ENCODE measurements at places on chromosomes 1 and 21. TPM values are rescaled to one million over a fixed set of nuclear protein-coding genes. Genes with fewer than 3 reads are reported as not detected.

- DNase-seq: no peak
These were observed 6.5 kb upstream of the DNM3 start for GRCh38 chr1:171834821-171835220.

GRCh38 chr1:113756461-113756860 lies 2.8 kb downstream of the PHTF1 start:
- no peak for DNase-seq

The ZBTB8B gene
- not detected for total RNA-seq

GRCh38 chr1:180247061-180247460 lies 17.0 kb downstream of the LHX4 start:
- no peak for DNase-seq

DNA sequence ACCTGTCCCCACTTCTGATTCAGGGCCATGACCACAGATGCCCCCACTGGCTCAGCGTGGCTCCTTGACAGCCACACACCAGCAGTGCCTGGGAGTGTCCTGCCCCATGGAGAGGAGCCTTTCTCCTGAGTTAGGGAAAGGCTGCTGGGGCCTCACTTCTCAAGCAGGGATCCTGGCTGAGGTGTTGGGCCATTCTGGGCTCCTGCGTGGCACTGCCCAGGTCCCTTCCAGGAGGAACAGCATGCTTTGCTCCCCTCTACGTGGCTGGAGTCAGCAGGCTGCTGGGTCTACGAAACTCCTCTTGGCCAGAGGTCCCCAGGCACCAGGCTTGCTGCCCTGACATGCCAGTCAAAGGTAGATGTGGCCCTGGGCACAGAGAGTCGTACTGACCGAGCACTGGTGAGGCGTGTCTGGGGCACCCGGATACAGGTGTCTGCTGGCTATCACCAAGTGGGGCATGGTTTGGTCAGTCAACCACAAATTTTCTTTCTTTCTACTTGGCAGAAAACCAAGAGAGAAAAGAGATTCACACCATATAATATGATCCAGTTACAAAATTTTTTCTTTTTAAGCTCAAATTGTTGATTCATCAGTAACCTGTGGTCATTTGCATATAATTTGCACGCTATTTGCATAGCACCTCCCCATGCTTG lies 4.1 kb downstream of the ADORA1 start:
- DNase-seq: no peak

DNA sequence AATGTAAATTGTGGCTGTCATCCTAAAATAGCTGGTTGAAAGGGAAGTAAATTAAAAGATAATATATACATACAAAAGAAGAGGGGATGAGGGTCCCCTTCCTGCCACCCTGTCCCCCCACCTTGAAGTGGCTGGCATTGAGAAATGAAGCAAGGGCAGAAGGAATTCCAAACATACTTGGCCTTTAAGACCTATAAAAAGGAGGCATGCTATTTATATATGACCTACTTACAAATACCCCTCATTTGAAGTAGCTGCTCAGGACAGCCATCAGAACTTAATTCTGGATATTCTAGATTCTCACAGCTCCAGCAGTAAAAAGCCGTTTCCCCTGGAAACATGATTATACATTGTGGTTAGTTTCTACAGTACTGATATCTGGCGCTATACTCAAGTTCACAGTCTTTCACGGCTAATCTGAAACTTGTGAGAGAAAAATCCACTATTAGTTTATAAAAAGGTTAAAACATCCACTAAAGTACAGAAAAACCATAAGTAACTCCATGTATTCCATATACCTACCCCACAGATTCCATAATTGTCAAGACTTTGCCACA lies 9.6 kb upstream of the MAP10 start:
- DNase-seq: no peak

DNA sequence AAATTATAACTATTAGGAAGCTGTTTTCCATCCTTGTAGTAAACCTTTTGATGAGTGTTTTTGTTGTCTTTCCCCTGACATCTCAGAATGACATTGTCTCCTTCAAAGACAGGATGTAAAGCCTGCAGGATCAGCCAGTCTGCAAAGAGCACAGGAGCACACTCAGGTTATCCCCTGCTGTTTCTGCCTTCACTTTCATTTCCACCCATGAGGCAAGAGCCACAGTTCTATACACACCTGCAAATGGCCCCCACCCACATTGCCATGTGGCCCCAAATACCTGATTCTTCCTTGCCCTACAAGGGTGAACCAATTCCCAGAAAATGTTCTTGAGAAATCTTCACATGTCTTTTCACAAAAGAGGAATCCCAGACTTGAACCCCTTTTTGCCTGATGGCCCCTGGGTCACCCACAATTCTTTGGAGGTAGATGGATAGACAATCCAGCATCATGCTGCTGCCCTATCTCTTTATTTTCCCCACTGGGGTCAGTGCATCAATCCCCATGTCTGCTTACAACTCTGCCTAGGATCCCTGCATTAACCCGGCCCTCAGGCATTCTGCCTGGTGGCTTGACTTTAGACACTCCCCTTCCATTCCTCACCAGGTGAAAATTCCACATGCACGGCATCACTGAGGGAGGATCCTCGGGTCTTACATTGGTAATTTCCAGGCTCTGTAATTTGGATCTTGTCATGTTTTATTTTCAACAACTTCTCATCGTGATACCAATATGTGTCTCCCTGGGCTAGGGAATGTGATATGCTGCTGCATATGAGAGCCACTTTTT lies 2.6 kb downstream of the FCRL3 start:
- no peak for DNase-seq

The LCK gene
- 267 TPM for total RNA-seq

The RPL11 gene
- 1,753 TPM for total RNA-seq

The SPATA6 gene
- 3.0 TPM for total RNA-seq

GRCh38 chr1:65289449-65289848 lies 19.9 kb upstream of the DNAJC6 start:
- no peak for DNase-seq

DNA sequence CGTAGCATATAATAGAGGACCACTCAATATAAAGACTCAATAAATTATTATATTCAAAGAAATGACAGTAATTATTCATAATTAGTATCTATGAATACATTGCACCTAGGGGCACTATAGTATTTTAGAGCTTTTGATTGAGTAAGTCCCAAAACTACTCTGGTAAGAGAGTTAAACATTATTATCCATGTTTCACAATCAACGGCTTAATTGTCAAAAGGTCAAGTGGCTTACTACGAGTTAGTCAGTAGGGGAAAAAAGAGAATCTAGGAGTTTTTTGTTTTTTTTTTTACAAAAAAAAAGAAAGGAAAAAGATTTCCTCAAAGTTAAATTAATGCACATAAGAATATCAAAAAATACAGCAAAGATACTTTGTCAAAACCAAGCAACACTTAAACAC lies 20.4 kb upstream of the LAMC1 start:
- DNase-seq: no peak

The ZMYND12 gene
- total RNA-seq: 0.68 TPM

DNA sequence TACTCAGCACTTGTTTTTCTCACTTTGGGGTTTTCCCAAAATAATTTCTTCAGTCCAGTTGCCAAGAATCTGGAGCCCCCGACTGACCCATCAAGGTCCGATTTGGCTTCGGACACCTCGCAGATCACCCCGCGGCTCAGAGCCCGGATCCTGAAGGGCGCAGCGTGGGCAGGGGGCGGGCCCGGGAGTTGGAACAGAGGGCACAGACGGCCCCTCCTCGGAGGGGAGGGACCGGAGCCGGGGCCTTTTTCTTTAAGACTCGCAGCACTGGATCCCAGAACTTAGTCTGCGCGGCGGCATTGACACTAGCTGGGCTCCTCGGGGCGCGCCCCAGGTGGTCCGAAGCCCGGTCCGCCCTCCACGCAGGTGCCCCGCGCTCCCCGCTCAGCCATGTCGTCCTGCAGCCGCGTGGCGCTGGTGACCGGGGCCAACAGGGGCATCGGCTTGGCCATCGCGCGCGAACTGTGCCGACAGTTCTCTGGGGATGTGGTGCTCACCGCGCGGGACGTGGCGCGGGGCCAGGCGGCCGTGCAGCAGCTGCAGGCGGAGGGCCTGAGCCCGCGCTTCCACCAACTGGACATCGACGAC lies at the start of gene CBR3:
CBR3 (plus strand) TSS at position 277 of the 588 bp plus-strand sequence; CDS start at position 391, 114 bp downstream.
- DNase-seq: peak; percentile 25

The KRTAP21-1 gene
- not detected for total RNA-seq

The SPATA1 gene
- 1.2 TPM for total RNA-seq

The STIL gene
- total RNA-seq: 2.6 TPM

- no peak for DNase-seq
These were observed 359.0 kb downstream of the RGS7 start for GRCh38 chr1:240998024-240998423.

GRCh38 chr1:31795801-31796621 lies 19.8 kb downstream of the SPOCD1 start:
- DNase-seq: no peak

GRCh38 chr1:81757398-81758020 lies 43.2 kb upstream of the ADGRL2 start:
- DNase-seq: no peak

DNA sequence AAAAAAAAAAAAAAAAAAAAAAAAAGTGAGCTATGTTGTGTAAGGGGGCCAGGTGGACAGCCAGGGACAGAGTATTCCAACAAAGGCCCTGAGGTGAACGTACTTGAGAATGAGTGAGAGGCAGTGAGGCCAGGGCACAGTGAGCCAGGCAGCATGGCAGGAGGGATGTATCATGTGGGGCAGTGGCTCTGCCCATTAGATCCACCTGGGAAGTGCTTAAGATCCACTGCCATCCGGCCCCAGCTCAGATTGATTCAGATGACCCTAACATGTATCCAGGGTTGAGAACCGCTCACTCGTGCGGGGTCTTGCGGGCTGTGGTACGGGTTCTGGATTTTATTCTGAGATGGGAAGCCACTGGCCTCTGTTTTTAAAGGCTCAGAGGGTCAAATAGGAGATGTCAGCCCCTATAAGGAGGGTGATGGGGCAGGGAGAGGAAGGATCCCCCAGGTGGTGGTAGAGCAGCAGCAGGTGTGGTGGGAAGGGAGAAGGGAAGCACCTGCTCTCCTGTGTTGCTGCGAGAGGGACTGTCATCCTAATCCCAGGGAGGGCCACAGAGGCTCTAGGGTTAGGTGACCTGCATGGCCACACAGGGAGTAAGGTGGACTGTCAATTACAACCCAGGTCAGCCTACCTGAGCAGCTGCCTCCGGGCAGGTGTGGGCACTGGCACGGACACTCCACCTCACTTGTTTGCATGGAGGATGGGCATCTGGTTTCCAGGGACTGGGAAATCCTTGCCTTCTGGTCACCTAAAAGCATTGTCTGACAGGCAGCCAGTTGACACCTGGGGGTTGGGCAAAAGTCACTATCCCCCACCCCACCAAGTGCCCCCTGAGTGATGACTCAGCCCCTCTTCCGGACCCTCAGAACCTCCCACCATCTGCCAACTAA lies 31.6 kb downstream of the CDK18 start:
- DNase-seq: no peak

DNA sequence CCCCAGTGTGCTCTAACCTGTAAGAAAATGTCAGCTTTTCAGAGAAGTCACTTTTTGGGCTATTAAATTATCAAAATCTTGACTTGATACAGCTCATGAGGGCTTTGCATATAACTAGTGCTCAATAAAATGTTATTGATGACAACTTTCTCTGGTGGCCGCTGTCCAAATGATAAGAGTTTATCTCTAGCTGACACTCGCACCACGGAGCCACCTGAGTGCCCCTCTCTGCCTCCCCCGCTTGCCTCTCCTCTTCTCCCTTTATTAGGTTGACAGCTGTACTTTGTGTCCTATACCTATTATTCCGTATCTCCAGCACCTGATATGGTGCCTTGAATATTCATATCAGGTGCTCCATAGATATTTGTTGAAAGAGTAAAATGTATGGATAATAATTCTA lies 82.8 kb downstream of the PHTF1 start:
- DNase-seq: no peak

- DNase-seq: no peak
These were observed 728.6 kb downstream of the PTPRU start for GRCh38 chr1:29964718-29965533.

All from T-helper 17 cell (primary cell).